Testis (tissue), 5 donors: ENCODE measurements at places on chromosomes 5 and 9.
A peak's percentile ranks its signal among the peaks of the same experiment; 100 is the strongest.

GRCh38 chr5:128674837-128675446, 136.9 kb upstream of the FBN2 start:
- peak; percentile 60 for DNase-seq

- peak; percentile 27 for DNase-seq
Measured at GRCh38 chr9:121598965-121599871, 52.2 kb upstream of the DAB2IP start.

DNA sequence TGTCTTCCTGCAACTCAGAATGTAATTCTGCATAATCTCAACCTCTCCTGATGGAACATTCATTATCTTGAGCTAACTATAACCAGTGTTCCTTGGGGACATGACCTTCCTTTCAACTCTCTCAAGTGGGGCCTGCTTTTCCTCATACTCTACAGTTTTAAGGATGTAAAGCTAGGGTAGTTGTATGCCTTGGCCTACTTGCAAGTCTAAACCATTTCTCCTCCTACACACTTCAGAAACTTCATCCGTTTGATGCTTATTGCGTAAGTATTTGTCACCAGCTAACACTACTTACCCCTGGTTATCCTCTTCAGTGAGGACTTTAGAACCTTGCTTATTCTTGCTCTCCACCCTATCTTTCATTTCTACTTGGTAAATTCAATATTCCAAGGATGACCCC, 548.9 kb downstream of the HINT1 start:
- no peak for DNase-seq

DNA sequence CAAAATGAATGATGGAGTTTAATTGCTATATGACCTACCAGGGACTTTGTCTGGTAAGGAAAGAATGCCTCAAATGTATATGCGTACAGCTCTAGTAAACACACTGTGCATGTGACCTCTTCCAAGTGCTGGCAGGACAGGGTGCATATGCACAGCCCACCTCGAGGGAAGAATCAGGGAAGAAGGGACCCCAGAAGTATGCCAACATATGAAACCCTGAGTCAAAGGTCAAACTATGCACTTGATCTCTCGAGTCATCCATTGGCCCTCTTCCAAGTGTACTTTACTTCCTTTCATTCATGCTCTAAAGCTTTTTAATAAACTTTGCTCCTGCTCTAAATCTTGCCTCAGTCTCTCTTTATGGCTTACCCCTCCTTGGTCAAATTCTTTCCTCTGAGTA, 804.6 kb upstream of the COX7C start:
- no peak for DNase-seq

GRCh38 chr5:20636686-20637085, 648.7 kb upstream of the CDH18 start:
- DNase-seq = no peak

DNA sequence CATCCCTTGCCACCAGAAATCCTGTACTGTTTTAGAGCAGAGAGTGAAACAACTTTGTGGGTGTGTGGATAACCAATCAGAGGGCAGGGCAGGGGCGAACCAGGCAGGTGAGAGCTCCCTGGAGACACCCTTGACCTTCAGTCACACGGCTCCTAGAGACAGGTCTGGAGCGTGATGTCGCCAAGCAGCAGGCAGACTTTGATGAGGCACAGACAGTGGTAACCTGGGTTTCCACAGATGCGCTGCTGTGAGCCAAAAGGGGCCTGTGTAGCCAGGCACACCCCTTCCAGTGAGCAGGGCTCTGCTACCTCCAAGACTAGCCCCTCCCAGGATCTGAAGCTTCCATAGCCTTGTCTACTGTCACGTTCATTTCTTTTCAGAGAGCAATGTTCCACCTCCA, 317.8 kb upstream of the ADCY2 start:
- DNase-seq = no peak

GRCh38 chr9:110447476-110447875, 109.8 kb upstream of the TXNDC8 start:
- no peak for DNase-seq

DNA sequence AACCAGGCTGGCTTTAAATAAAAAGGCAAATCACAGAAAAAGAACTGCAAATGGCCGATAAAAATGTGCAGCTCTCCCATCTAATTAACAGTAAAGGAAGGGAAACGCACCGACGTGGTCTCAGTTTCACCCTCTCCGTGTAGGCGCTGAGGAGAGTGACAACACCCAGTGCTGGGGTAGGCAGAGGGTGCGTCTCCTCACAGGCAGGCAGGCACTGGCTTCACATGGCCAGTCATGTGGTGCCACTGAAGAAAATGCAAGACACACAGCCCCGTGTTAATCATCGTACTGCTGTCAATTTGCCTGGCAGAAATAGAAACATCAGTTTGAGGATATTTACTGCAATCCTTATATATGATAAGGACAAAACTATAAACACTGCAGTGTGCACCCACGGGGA, 178.4 kb downstream of the FANCC start:
- DNase-seq = no peak

GRCh38 chr5:132747616-132748440, 602 bp downstream of the CCNI2 start:
- DNase-seq = no peak

GRCh38 chr5:133450286-133450685, 162.1 kb downstream of the FSTL4 start:
- DNase-seq = no peak

- no peak for DNase-seq
Measured at GRCh38 chr5:167155387-167156005, 1135.9 kb upstream of the WWC1 start.

GRCh38 chr9:134678206-134678605, 36.6 kb downstream of the COL5A1 start:
- DNase-seq = no peak

DNA sequence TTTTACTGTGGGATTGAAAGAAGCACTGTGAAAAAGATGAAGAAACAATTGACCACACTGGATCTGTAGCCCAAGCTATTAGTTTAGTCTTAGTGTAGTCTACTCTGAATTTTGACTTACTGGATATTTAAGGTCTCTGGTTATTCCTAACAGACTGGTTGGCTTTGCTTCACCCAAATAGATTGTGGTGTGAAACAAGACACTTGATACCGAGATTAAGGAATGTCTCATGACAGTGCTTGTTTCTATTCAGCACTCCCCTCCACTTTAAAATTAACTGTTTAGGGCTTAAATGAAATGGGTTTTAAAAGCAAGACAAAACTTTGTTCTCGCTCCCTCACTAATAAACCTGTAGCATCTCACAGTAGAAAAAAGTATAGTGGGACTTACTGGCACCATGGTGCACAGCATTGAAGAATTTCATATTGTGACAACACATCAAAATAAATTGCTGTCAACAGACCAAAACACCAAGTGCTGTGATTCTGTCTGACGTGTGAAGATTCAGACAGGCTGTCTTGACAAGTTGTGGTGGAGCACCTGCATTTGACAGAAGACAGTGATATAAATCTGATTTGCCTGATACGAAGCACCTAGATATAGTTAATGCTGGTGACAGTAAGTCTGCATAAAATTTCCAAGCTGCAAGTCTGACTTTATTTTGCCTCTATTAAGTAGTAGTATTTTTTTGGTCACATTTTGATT, 73.1 kb downstream of the PBX3 start:
- DNase-seq = no peak

GRCh38 chr9:110089681-110090370, 118.1 kb downstream of the C9orf152 start:
- no peak for DNase-seq

GRCh38 chr5:546376-546908, 22.2 kb upstream of the SLC9A3 start:
- no peak for DNase-seq

DNA sequence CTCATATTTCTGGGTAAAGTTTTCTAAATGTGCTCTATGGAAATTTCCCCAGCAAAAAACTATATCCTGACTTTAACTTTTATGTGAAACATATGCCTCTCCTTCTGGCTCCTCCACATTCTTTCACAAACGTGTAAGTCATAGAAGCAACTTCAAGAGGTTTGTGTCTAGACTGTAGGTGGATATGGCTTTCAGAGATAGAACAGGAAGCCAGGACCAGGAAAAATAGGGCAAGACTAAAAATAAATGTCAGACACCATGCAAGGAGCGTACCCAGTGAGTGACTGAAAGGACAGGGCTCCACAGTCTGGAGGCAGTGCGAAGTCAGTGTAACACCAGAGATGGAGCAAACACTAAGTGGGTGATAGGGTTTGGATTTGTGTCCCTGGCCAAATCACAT, 240.7 kb downstream of the COX7C start:
- no peak for DNase-seq

GRCh38 chr9:99906403-99907207, at the start of gene STX17:
Gene STX17 (plus strand): TSS chr9:99906654. CDS start chr9:99915240, 8,586 bp downstream.
- peak; percentile 89 for DNase-seq

- DNase-seq = no peak
Measured at GRCh38 chr9:18588002-18588401, 114.0 kb downstream of the ADAMTSL1 start.

DNA sequence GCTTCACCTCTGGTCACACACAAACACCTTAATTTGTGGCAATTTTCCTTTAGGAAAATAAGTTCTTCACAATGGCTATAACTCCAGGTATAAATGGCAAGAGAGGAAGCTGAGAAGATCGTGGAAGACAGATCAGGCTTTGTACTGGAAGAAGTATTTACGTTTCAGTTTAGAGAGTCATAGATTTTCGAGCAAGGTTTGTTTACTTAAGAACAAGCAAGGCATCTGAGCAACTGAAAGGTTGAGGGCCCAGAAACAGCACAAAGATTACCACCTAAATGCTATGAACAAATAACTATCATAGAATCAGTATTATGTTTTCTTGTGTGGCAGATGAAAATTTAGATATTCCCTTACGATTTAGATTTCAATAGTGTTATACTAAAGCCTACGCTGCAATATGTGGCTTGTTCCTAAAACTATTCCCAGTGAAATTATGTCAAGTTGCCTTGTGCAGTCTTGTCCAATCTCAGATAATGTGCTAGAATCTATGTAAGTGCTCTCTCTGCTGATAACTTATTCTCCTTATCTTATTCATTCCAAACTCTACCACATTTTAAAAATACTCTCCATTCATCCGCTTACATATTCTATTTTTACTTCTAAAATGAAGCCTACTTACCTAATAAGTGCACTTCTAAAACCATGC, 6.7 kb downstream of the SLCO4C1 start:
- no peak for DNase-seq

DNA sequence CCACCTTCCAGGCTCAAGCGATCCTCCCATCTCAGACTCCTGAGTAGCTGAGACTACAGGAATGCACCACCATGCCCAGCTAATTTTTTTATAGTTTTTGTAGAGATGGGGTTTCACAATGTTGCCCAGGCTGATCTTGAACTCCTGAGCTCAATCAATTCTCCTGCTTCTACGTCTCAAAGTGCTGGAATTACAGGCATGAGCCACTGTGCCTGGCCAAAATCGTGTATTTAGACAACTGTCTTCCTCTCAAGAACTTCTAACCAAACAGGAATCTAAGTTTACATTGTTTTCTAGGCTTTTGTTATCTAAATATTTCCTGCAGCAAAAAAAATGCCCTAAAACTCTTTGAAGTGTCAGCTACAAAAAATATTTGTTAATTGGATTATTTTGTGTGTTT, 78.8 kb downstream of the NLN start:
- no peak for DNase-seq
